ENCODE measurements at places on chromosomes 2 and 18.

DNA sequence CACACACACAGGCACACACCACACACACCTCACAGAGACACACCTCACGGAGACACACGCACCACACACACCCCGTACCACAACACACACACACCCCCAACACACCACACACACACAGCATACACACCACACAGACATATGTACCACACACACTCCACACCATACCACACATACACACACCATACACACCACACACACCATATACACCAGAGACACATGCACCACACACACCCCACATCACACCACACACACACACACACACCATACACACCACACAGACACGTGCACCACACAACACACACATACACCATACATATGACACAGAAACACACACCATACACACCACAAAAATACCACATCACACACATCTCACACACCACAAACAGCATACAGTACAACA, 850.7 kb downstream of the RNF144A start:
- DNase-seq = no peak

- no peak for DNase-seq
Measured at GRCh38 chr2:156396126-156396525, 40.1 kb upstream of the GPD2 start.

DNA sequence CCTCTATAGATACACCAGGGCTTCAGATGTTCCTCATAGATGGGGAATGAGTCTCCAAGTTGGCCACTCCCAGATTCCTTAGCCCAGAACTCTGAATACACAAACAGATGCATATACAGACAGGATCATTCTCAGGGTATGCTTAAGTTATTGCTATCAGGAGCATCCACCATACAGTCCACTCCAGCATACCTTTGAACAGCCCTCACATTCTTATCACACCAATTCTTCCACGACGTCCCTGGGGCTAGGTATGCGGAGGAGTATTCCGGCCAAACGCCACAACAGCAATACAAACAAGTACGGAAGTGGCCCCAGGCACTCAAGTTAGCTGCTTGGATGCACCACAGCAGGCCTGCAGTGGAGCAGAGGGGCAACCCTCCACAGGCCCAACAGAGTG, 312.5 kb upstream of the CHAC2 start:
- no peak for DNase-seq

GRCh38 chr2:46812361-46813019, 103.1 kb downstream of the MCFD2 start:
- no peak for DNase-seq

DNA sequence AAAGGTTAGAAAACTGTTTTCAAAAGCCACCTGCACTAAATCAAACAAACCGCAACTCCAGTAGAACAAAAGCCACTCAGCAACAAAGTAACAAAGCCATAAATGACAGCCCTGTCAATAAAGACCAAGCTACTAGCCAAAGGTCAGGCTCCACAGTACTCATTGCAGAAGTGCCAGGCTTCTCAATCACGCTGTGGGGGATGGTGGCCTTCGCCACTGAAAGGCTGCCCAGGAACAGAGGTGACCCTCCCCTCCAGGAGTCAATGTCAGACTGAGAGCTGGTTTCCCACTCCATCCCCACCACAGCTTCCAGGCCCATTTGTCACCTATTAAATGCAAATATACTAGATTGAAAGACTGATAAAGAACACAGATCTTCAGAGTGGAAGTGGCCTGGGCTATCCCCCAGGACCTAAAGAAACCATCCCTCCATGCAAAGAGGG, 5.9 kb downstream of the ATP8B1 start:
- no peak for DNase-seq

DNA sequence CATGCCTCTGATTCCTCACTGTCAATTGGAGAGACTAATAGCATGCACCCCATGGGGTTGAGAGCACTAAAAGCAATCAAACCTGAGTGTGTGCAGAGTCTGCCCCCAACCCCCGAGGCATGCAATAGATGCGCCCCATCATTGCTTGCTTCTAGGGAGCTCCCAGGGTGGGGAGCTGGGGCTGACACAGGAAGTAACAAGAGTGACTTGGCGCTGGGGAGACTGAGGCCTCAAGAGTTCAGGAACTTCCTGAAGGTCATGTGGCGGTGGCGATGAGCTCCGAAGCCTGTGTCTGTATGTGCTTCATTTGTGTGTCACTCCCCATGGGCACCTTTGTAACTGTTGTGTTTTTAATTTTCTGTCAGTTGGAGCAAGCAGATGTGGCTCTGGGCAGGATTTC, 61.2 kb downstream of the CTIF start:
- no peak for DNase-seq

DNA sequence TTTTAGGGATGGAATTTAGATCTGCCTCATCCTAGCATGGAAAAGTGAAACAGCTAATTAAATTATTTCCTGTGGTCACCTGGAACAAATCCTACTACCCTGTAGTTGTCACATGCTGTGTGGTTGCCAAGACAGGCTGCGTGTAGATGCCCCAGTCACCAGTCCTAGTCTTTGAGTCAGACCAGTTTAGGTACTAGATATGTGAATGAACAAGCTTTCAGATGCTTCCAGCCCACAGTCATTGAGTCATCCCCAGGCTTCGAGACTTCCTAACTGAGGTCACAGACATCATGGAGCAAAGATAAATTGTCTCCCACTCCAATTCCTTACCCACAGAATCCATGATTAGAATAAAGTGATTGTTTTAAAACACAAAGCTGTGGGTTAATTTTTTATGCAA, 35.8 kb upstream of the GRB14 start:
- no peak for DNase-seq

DNA sequence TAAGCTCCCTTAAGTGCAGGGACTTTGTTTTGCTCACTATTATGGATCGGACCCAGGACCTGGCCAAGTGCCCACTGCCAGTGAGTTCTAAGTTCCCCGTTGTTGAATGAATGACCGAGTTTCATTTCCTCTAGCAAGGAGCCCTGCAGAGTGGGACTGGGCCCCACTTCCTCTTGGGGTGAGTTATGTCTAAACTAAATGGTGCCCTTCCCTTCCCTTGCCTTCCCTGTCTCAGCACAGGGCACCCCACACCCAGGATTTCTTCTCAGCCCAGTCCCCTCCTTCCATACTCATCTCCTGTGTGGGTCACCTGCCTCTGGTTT, 195.3 kb upstream of the HS6ST1 start:
- DNase-seq = no peak

DNA sequence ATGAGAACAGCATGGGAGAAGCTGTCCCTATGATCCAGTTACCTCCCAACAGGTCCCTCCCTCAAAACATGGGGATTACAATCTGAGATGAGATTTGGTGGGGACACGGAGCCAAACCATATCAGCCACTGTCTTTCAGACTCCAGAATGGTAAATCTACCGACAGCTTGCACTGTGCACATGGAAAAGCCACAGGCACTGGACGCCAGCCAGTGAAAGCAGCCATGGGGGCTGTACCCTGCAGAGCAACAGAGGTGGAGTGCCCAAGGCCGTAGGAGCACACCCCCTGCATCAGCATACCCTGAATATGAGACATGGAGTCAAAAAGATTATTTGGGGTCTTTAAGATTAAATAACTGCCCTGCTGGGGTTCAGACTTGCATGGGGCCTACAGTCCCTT, 218.4 kb downstream of the PDE1A start:
- DNase-seq = no peak

DNA sequence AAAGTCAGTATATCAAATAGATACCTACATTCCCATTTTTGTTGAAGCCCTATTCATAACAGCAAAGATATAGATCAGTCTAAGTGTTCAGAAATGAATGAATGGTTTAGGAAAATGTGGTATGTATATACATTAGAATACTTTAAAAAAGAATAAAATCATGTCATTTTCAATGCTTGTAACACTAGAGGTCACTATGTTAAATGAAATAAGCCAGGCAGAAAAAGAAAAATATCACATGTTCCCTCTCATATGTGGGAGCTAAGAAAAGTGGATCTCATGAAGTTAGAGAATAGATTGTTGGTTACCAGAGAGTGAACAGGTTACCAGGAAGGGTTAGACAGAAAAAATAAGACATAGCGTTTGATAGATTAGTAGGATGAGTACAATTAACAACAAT, 1111.0 kb upstream of the SLC39A10 start:
- no peak for DNase-seq

GRCh38 chr2:24972315-24972961, 683 bp upstream of the DNAJC27 start:
- peak; percentile 20 for DNase-seq

DNA sequence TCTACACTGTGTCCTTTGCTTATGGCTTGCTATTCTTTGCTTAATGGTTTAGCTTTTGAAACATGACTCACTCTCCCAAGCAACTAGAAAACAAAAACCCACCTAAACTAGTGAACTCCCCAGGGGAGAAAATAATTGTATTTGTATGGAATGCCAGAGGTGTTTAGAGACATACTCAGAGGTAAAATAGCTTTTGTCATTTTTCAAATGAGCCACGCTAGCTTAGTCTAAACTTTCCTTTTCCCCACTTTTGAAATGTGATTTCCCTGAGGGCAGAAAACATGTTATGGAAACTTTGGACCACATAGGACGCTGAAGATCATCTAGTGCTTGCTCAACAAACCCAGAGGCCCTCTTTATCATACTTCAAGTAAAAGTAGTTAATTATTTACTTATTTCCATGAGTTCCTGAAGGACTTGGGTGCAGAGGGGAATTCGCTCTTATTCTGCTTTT, 16.5 kb upstream of the CYTIP start:
- DNase-seq = no peak

GRCh38 chr2:216678098-216678465, 17.3 kb downstream of the IGFBP5 start:
- no peak for DNase-seq

GRCh38 chr2:230921806-230922595, 3.0 kb downstream of the GPR55 start:
- no peak for DNase-seq

DNA sequence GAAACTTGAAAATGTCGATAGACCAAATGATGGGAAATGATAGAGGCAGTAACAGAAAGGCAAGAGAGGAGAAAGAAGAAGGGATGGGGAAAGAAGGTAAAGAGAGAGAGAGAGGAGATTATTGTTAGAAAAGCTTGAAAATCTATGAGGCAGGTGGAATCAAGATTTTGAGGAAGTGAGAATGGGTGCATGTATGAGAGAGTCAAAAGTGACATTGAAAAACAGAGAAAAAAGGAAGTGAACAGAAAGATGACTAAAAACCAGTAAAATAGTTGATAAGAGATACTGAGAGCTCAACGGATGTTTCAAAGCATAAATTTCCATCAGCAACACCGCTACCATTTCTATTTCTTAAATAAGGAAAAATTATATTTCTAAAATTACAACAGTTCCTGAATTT, 327.4 kb upstream of the CWC22 start:
- DNase-seq = no peak

- no peak for DNase-seq
Measured at GRCh38 chr18:48265328-48265727, 143.9 kb downstream of the ZBTB7C start.

DNA sequence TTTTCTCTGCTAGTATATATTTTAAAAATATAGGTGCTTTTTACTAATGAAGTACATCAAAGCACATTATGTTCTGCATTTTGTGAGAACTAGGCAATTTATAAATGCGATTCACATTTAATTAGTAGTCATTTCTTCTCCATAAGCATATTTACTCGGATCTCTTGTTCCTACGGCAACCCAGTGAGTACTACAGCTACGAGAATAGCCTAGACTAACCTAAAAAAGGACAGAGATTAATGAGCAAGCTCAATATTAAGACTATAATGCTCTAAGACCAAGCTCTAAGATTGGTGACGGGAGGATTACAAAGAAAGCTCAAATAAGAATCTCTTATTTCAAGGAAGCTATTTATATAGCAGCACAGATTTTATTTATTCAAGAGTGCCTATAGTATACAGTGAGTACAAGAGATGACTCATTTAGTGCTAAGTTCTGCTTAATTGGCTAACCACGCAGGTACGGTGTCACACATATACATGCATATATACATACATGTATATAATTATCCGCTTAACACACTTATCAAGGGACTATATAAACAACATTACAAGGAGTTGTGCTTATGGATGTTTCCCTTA, 364.7 kb downstream of the GPD2 start:
- no peak for DNase-seq

DNA sequence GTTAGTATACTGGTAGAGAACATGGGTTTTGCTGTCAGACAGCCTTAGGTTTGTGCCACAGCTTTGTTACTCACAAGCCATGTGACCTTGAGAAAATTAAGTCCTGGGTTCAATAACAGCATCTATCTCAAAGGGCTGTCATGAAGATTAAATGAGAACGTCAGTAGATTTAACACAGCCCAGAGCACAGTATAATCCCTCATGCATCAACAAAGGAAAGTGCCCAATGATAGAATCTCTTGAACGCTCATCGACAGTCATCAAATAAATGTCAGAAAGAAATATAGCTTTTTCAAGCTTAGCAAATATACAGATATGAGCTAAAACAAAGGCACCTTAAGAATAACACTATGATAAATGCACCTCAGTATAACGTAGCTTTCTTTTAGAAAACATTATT, 22.3 kb downstream of the CUL3 start:
- no peak for DNase-seq

DNA sequence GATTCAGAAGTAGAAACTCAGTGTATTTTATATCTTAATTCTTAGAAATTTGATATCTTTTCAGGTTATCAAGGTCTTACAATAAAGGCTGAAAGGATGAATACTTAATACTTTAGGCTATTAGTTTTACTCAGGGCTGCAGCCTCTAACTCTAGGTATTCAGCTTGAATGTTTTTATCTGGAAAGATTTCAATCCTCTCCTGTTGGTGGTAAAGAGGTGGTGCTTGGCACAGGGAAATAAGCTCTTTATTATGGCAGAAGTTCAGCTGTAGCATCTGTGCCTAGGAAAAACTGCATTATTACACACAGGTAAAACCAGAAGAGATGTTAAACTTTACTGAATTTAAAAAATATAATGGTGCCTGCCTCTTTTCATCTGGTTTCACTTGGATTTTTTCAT, 11.1 kb downstream of the ACVR2A start:
- no peak for DNase-seq

GRCh38 chr2:172993931-172994717, 81.5 kb upstream of the MAP3K20 start:
- DNase-seq = no peak

GRCh38 chr2:25885933-25886332, 7.6 kb upstream of the ASXL2 start:
- no peak for DNase-seq

DNA sequence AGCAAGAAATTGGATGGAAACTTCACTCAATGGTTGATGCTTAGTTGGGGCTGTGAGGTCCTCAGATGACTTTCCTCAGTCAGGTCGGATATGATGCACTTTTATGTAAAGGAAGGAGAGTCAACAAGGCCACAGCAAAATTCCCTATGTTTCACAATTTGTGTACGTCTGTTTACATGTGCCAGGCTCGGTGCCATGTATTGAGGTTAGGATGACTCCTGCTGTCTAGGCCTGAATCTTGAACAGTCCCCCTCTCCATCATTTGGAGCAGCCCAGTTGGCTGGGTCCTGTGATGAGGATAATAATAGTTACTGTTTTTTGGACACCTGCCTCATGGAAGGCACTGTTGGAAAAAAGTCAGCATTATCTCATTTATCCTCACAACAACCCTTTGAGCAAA, 43.1 kb downstream of the VSNL1 start:
- no peak for DNase-seq

All from NCI-H2171 (cell line).